ENCODE measurements at places on chromosomes 7 and 10.

- no peak for DNase-seq
Observed at GRCh38 chr7:138070908-138071307, 5.4 kb upstream of the AKR1D1 start.

DNA sequence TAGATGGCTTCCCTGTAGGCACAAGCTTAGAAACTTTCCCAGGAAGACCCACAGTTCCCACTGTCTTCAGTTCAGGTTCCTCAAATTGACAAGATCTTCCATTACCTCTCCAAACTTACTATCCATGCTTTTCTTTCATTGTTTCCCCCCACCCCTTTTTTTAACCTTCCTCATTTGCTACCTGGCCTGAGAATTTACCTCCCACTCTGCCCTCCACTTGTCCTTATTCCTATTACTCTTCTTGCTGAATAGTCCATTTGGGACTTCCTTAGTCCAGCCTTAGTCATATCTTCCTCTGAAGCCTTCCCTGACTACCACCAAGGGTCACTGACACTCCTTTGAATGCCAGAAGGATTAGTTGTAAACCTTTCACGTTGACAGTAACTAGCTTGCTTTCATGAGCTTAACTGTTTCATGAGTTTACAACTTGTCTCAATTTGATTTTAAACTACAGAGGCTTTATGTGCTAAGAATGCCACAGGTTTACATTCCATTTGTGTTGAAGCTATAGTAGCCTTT, 1.2 kb upstream of the CALU start:
- DNase-seq: no peak

DNA sequence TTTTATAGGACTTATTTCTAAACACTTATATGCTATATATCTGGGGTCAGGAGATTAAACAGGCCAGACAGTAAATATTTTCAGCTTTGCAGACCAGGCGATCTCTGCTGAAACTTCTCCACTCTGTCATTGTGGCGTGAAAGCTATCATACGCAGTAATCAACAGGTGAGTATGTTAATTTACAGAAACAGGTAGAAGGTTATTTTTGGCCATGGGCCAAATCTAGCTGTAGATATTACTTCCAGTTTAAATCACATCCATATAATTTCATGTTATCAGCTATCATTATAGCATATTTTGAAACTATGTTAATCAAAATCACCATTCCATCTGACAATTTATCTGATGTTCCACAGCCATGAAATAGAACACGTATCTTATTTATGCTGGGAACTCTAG, 67.8 kb downstream of the GPR37 start:
- DNase-seq: no peak

- DNase-seq: peak; percentile 22
Observed at GRCh38 chr10:96758423-96758822, 38.1 kb upstream of the PIK3AP1 start.

- DNase-seq: no peak
Observed at GRCh38 chr7:7104971-7105370, 77.4 kb upstream of the C1GALT1 start.

- no peak for DNase-seq
Observed at GRCh38 chr7:145868935-145869334, 247.7 kb upstream of the CNTNAP2 start.

GRCh38 chr7:151080522-151081169, at the start of gene FASTK:
Gene FASTK, minus strand, starts transcription at chr7:151080809. Its CDS starts 43 bp downstream, at chr7:151080766.
- peak; percentile 93 for DNase-seq

DNA sequence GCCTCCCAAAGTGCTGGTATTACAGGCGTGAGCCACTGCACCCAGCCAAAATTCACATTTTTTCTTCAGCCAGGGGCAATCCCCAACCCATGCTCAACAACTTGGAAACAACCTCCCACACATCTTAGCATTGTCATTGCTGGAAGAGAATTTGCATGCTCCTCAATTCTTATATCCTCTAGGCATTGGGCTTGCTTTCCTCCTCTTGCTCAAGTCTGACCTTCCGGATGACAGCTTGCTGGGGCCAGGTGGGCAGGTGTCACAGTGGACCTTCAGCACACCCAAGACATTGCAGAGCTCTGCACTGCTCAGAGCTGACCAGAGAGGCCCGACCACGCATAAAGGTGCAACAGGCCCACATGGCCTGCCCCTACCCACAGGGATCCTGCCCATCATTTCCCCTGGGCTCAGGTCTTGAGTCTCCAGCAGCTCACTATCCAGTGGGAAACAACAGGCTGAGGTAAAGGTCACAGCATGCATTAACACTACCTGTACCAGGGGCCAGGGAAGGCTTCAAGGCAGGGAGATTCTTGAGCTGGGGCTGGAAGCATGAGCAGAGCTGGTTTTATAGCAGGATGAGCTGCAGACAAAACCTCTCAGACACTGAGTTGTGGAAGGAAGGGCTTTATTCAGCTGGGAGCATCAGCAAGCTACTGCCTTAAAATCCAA, 6.8 kb upstream of the GPR15LG start:
- DNase-seq: no peak
